ENCODE measurements at places on chromosomes 13 and 19. TPM values are rescaled to one million over a fixed set of nuclear protein-coding genes. Genes with fewer than 3 reads are reported as not detected.
A peak's percentile ranks its signal among the peaks of the same experiment; 100 is the strongest.

The SYDE1 gene
- 15.9 TPM for total RNA-seq

The WDR87 gene
- not detected for total RNA-seq

The KIRREL2 gene
- not detected for total RNA-seq

The ZNF296 gene
- total RNA-seq = 0.32 TPM

The MYO9B gene
- 32.4 TPM for total RNA-seq

The ZNF677 gene
- 21.1 TPM for total RNA-seq

The GPR12 gene
- total RNA-seq = 0.13 TPM

The CCDC8 gene
- 28.1 TPM for total RNA-seq

The PROZ gene
- not detected for total RNA-seq

The SRRM5 gene
- total RNA-seq = 0.13 TPM

The IGFL1 gene
- not detected for total RNA-seq

The GNA15 gene
- 2.8 TPM for total RNA-seq

The POLR1G gene
- 7.7 TPM for total RNA-seq

The TMEM145 gene
- total RNA-seq = 0.11 TPM

DNA sequence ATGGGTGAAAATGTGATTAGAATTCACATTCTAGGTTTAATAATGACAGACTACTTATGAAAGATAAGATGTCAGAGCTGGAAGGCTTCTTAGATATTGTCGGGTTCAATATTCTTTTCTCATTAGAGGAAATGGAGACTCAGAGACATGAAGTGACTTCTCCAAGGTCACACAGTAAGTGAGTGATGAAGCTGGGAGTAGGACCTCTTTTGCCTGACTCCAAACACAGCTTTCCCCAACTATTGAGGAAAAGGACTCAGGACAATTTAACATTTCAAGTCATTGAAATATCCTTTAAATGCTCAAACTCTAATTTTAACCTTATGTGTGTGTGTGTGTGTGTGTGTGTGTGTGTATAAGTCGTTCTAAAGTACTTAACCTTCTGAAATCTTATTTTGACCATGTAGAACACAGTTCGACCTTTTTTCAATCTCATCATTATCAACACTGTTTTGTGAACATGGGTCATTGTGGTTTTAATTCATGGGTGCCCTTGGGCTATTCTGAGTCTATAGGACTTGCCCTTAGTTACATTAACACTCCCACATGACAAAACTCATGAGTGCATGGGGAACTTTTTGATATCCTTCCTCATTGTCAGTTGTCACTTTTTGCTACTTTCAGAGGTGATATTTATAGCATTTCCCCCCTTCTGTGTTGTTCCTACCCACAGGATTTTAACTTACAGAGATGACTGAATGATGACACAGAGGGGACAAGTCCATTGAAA is 53.0 kb downstream of the LRCH1 start:
- DNase-seq = no peak

DNA sequence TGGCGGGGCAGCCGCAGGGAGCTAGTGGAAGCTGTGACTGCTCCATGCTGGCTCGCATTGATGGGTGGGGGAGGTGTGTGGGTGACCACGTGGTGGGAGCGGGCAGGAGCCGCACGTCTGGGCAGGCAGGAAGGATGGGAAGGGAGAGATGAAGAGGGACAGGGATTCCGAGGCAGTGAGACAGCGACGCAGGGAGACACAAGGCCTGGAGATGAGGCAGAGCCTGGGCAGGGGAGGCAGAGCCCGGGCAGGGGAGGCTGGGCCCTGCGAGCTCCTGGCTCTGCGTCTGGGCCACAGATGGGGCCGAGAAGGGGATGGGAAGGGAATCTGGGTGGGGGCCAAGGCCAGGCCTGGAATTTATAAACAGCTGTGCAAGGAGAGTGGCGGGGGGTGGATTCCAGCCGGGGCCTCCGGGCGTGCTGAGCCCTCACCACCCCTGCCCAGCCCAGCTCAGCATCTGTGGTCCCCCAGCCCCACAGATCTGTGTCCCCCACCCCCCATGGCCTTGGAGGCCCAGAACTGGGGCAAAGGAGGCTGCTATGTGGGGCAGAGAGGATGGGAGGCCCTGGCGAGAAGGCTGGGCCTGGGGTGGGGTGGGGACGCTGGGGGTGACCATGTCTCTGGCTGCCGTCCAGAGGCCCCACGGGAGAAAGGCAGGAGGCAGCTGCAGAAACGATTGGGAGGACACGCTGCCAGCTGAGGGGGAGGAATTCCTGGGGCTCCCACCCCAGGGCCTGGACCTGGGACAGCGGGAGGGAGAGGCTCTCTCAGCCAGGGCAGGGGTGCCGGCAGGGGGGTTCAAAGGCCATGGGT is 6.0 kb downstream of the EHD2 start:
- DNase-seq = peak; percentile 93

DNA sequence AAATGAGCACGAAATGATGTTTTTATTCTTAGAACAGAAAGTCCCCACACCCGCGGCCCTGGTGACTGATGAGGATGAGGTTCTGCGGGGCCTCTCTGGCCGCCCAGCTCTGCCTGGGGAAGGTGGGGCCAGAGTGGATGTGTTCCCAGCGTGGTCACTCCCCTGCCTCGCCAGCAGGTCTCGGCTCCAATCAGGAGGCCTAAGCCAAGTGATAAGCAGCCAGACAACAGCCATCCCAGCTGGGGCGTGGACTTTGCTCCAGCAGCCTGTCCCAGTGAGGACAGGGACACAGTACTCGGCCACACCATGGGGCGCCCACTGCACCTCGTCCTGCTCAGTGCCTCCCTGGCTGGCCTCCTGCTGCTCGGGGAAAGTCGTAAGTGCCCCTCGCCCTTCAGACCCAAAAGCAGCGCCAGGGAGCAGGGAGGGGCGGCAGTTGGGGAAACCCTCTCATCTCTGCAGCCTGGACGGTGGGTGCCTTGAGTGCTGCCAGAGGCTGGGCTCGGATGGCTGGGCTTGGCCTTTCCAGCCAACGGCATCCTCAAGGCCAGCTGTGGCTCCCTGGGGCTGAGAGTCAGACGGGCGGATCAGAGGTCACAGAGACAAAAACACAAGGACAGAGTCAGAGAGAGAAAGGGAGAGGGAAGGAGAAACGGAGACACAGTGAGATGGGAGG is at the start of gene F10:
F10 (plus strand) TSS at position 250 of the 676 bp plus-strand sequence; CDS start at position 307, 57 bp downstream.
- peak; percentile 85 for DNase-seq

- DNase-seq = no peak
Measured at GRCh38 chr13:20514866-20515265, 10.8 kb downstream of the CRYL1 start.

DNA sequence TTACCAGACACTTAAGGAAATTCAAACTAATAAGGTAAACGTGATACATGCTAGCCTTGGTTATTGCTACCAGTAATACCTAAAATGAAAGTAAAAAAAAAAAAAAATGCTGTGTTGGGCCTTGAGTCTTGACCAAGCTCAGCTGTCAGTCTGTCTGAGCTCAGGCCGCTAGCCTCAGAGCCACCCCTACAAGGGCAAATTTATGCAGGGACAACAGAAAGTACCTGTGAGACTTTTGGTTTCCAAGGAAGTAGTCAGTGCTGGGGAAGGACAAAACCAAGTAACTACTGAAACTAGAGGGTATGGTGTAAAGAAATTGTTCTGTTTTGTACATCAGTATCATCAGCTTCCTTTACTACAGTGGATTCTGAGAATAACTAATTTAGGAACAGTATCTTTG is 134.3 kb upstream of the SLITRK5 start:
- no peak for DNase-seq

DNA sequence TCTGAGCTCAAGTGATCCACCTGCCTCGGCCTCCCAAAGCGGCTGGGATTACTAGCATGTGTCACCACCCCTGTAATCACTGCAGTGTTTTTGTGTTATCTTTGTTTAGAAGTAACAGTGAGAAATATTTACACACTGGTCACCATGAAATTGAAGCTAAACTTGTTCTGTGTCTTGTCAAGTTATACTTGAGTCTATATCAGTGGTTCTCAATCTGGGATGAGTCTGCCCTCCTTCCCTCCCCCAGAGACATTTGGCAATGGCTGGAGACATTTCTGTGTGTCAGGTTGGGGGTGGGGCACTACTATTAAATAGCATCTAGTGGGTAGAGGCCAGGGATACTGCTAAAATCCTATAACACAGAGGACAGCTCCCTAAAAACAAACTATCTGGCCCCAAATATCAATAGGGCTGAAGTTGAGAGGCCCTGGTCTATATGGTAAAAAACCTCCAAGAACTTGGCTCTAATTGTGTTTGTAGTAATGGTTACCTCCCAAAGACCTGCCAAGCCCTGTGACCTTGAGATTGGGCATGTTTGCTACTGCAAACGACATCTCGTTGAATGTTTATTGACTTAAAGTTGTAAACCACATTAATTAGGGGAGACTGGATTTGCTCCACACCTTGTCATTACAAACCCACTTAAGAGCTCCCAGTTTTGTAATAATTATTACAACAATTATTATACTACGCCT is 6.9 kb downstream of the CTU1 start:
- no peak for DNase-seq

DNA sequence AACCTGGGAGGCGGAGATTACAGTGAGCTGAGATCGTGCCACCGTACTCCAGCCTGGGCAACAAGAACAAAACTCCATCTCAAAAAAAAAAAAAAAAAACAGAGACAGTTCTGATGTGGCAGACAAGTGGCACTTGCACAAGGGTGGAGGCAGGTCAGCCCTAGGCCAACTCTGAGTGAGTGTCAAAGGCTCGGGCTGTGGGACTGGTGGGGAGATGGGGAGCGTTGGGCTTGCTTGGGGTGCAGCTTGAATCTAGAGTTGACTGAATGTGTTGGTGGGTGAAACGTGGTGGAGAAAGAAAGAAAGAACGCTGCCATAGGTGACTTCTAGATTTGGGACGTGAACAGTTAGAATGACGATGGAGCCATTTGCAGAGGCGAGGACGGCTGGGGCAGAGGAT is 121.3 kb upstream of the SPACA7 start:
- no peak for DNase-seq

DNA sequence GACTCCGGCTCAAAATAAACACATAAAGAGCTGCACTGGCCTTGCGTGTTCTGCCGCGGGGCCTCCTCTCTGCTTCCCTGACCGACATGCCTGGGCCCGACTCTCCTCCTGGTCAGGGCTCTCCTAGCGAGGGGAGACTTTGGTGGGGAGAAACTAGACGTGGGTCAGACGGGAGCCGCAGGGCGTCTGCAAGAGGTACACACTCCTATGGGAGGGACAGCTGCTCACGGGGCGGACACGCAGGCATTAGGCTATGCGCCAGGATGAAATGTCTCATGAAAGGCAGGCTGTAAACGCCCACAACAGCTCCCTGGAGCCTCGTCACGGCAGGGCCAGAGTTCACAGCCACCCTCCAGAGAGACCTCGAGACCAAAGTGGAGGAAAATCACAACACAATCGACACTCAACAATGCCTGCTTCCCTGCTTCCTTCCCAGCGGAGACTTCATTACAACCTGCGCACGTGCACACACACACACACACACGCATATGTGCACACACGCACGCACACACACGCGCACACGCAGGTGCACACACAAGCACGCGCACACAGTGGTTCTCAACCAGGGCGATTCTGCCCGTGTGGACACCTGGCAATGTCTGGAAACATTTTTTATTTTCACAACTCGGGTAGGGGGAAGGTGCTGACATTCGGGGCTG is 5.8 kb downstream of the SLC39A3 start:
- no peak for DNase-seq

GRCh38 chr19:54451997-54452396 is 3.0 kb downstream of the LENG8 start:
- DNase-seq = no peak

DNA sequence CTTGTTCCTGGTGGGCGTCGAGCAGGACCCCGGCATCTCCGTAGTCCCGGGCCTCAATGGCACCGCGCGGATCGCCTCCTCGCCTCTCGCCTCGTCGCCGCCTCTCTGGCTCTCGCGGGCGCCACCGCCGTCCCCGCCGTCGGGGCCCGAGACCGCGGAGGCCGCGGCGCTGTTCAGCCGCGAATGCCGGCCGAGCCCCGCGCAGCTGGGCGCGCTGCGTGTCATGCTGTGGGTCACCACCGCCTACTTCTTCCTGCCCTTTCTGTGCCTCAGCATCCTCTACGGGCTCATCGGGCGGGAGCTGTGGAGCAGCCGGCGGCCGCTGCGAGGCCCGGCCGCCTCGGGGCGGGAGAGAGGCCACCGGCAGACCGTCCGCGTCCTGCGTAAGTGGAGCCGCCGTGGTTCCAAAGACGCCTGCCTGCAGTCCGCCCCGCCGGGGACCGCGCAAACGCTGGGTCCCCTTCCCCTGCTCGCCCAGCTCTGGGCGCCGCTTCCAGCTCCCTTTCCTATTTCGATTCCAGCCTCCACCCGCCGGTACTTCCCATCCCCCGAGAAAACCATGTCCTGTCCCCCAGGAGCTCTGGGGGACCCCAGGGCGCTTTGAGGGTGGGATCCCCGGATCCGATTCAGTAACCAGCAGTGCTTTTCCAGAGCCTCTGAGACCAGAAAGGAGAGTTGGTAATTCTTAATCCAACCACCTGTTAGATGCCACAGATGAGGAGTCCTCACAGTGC is 885 bp downstream of the MLNR start:
- no peak for DNase-seq

DNA sequence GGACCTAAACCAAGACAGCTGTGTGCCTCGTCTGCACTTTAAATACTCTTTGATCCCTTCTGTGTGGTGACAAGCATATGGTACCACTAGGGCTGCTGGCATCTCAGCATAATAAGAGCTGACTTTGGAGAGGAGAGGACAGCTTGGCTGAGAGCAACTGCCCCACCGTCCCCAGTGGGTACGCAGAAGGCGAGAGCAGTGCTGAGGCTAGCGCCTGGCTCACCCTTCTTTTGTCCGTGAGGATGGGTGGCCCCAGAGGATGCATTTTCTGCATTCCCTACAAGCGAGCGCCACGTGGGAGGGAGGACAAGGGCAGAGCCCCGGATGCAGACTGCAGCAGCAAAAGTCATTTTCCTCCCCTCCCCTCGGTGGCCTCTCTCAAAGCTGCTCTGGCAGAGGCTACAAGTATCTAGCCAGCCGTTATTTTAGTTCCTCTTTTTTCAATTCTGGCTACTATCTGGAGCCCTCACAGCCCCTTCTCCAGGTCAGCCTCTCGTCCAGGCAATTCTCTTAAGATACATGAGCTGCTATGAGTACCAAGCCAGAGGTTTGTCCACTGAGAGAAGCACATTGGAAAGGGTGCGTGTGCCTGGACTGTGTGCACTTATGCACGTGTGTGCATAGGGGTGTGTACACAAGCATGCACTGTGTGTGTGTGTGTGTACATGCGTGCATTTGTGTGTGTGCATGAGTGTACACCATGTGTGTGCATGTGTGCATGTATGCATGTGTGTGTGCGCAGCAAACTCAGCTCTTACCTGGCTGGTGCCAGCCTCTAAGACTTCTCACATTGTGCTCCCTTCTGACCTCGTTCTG is 51.3 kb downstream of the RAB20 start:
- peak; percentile 59 for DNase-seq

GRCh38 chr19:58010507-58010906 is 7.9 kb upstream of the ZNF606 start:
- DNase-seq = no peak

GRCh38 chr19:38155453-38155852 is 68.6 kb downstream of the DPF1 start:
- no peak for DNase-seq

GRCh38 chr19:38528213-38528755 is 89.5 kb downstream of the MAP4K1 start:
- DNase-seq = no peak
